Activated CD4-positive, alpha-beta T cell treated with anti-CD3 and anti-CD28 coated beads, Interleukin-2, Interleukin-4, amounts not matched to agents 100 ng/mL and 50 ng/mL, durations not matched to agents 16 hours and 8 hours (primary cell): ENCODE measurements at places on chromosomes 7 and 10.
A peak's percentile ranks its signal among the peaks of the same experiment; 100 is the strongest.

DNA sequence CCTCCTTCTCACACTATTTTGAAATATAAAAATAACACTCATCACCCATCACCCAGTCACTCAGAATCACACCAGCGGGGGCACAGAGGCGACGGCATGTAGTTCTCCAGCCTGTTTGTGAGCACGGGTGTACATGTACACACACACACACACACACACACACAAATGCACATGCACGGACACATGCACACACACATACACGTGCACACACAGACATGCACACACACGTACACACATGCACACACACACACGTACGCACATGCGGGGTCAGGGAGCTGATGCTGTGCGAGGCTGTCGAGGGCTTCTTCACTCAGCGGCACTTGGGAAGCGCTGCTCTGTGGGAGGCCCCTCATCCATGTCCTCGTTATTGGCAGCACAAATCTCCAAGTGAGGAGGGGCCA, 178.8 kb downstream of the ELFN1 start:
- no peak for DNase-seq

- DNase-seq: no peak
These were observed 11.8 kb downstream of the BZW2 start for GRCh38 chr7:16657656-16658279.

- DNase-seq: no peak
These were observed 749.5 kb downstream of the GATA3 start for GRCh38 chr10:8803992-8804391.

GRCh38 chr7:135335628-135336139, 102.0 kb downstream of the STRA8 start:
- peak; percentile 29 for DNase-seq

GRCh38 chr7:154916381-154916780, 86.5 kb downstream of the PAXIP1 start:
- DNase-seq: no peak

DNA sequence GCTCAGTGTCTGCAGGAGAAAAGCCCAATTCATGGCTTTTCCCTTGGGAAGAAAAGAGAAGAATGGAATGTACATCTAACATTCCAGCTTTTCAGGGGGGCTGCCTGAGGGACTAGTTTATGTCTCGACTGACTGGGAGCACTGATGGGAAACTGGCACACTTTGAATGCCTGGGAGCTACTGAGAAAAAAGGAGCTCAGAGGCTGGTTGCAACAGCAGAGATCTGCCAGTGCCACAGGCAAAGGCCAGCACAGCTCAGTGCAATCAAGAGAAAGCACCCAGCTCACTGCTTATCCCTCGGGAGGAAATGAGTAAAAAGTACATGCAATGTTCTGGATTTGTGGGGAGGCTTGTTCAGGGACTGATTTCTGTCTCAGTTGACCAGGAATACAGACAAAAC, 226.2 kb downstream of the COBL start:
- no peak for DNase-seq

DNA sequence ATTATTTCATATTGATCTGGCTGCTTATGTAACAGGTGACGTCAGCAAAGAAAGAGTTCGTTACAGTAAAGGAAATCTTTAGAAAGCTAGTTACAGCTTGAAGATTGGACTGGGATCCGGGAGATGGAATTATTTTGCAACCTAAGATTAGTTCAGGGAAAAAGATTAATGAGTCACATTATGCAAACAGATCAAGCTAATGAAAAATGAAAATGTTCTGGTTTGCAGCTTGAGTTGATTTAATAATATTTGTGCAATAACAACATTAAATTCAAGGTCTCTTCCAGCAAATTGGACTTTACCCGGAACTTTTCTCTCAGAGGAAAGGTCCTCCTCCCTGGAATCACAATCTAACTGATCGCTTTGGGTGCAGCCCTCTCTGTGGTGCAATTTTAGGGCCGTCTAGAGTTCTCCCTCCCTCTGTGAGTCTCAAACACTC, 119.5 kb downstream of the OTUD1 start:
- no peak for DNase-seq

GRCh38 chr10:46226232-46226631, 60.6 kb upstream of the ANTXRL start:
- DNase-seq: no peak

DNA sequence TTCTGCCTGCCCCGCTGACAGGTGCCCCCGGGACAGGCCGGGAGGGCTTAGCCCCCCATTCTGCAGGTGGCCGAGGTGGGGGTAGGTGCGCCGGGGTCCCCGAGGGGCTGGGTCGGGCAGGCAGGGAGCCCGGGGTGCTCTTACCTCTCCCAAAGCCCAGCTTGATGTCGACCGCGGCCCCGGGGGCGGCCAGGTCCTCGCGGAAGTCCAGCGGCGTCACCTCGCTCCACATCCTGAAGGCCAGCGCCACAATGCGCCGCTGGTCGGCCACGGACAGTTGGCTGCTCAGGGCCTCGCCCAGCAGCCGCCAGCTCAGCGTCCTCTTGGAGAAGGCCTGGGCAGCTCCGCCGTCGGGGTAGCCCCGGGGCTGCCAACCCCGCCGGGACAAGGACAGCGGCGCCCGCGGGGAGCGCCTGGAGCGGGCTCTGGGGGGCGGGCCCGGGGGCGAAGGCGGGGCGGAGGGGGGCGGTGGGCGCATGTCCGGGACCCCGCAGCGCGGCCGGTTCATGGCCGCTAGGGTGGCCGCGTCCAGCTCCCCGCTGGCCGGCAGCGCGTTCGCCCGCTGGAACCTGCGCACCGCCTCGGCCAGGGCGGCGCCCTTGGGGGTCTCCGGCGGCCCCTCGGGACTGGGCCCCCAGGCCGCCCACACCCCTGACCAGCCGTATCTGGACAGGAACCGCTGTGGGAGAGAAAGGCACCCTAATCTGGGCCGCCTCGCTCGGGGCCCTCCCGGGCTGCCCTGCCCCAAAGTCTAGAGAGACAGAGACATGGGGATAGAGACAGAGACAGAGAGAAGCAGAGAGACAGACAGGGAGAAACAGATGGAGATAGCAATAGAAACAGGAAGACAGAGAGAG, 1.7 kb downstream of the MMP21 start:
- DNase-seq: no peak

GRCh38 chr10:109933984-109934565, 10.8 kb upstream of the XPNPEP1 start:
- no peak for DNase-seq

DNA sequence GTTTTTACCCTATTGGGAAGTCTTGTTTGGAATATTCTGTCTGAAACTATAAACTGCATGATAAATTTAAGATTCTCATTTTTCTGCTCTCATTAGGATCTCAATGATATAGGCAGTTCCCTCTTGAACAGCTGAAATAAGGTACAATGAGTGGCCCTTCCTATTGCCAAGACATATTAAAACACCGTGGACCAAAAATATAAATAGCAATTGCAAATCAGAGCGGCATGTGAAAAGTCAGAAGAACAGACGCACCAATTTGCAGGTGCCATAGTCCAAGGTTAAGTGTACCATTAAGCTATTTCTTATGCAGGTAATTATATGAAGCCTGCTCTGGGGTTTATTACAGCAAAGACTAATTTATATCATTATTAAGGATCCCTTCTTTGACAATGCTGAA, 920.8 kb upstream of the CELF2 start:
- no peak for DNase-seq

DNA sequence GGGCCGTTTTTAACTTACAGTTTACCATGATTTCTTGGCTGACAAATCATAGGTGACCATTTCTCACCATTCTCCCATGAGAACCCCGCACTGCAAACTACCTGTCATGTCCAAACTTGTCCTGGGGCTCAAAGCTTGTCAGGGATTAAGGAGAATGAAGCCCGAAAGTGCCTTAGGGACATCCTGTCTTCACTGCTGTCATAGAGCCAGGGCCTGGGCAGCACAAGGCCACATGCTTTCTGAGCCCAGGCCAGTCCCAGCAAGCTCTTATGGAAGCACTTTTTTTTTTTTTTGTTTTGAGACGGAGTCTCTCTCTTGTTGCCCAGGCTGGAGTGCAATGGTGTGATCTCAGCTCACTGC, 33.9 kb downstream of the CCM2 start:
- DNase-seq: no peak

GRCh38 chr10:112750427-112751167, 199.4 kb upstream of the TCF7L2 start:
- no peak for DNase-seq

- DNase-seq: no peak
These were observed 120.5 kb downstream of the WDR11 start for GRCh38 chr10:120971671-120972070.

DNA sequence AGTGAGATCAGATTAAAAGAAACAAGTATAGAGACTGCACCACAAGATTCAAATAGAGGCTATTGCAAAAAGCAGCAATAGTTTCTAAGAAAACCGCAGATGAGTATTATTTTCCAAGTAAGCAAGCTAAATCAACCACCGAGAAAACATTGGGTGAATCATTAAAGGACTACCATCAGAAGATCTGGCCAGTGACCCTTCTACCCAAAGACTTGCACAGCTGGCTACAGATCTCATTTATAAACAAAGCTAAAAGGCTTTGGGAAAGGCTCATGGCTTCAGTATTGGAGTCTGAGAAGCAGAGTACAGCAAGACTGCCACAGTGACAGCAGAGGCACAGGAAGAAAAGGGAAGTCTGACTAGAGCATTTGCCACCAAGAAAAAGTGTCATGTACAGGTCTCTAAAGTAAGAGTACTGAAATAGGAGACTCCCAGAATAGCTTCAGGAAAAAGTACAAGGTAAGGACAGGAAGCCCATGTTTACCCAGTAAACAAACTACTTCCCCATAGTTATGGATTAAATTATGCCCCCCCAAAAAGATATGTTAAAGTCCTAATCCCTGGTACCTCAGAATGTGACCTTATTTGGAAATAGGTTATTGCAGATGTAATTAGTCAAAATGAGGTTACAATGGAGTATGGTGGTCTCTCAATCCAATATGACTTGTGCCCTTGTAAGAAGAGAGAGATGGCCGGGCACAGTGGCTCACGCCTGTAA, 19.0 kb downstream of the STEAP1 start:
- peak; percentile 24 for DNase-seq

GRCh38 chr10:96096958-96097357, 33.1 kb upstream of the ZNF518A start:
- no peak for DNase-seq

DNA sequence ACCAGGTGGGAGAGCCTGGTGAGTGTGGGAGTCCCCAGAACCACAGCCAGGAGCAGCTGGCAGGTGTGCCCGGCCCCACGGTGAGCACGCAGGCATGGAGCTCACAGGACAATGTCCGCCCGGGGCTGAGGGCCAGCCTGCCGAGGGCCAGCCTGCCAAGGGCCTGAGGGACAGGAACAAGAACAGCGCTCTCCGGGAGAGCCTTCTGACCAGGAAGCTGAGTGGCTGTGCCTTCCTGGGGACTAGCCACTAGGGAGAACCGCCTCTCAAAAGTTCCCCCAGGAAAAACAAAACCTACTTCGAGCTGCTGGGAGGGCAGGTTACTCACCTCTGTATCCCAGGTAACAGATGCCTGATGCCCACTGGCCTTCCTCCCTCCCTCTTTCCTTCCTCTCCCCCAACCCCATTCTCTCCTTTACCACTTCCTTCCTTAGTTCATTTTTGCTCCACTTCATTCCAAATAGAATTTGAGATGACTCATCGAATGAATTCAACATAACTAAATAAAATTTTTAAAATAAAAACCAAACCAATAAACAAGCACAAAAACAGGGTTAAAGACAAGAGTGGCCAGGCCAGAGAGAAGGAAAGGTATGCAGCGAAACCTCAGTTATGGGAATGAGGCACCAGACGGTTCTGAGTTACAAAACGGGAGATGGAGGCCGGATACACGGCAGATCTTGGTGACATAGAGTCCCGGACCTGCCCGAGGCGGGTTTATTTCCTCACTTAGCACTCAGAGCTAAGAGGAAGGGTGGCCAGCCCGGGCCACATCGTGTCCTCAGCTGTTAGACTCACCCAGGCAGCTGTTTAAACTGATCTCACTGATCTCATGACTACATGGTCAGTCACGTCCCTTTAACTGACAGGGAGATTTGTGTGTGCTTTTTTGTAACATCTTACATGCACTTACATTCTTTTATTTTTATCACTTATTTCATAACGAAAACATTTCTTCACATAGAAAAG, 128.5 kb downstream of the TNS3 start:
- DNase-seq: no peak

DNA sequence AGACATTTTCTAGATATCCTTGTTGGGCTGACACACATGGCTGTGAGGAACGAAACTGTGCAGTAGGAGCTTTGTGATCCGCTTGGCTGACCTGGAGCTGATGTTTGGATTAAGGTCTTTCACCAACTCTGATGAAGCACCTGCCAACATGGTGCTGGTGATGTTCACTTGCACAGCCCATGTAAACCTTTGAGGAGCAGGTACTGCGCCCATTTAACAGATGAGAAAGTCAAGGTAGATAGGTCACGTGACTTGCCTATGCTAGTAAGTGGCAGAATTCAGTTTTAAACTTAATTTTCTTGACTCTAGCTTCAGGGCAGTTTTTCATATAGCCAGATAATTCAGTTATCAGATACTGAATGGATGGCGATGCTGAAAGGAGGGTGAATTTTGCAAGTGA, 351.9 kb downstream of the RPS24 start:
- DNase-seq: no peak

DNA sequence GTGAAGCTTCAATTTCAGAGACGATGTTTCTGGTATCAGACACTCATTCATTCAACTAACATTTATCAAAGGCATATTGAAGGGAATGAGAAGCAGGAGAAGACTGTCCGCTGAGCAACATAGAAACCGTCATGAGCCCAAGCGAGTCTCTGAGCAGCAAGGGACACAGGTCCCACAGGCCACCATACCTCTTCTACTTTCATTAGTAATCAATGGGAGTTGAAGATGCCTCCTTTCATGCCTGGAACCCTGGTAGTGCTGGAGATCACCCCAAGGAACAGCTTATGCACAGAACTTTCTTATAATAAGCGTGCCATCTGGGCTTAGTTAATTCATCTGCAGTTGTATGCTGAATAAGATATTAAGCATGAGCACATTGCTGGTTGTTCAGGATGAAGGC, 1.2 kb downstream of the PAX4 start:
- no peak for DNase-seq

DNA sequence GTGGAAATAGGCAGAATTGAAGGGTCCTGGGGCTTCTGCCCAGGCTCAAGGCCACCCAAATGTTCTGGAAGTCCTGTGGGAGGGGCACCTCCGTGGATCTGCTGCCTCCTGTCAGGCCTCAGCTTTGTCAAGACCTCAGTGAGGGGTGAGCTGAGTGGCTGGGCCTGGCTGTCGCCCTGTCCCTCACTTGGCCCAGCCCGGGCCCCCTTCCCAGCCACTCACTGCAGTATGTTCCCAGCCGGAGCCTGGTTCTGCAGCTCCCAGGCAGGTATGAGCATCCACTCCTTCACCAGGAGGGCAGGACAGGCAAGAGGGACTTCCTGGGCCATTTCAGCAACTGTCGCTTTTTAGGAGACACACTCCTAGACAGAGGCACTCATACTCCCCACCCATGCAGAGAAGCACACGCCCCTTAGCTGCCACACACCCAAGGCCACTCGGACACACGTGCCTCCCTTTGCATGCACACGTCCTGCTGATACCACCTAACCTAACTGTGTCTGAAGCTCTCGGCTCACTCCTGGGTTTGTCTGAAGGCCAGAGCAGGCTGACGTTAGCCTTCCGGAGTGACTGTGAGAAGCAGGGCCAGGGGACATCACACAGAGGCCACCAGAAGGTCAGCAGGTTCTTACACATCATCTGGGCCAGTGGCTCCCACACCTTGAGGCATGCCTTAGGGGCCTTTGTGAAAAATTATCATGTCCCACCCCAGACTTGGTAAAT, 72.2 kb upstream of the COL13A1 start:
- DNase-seq: no peak
